Heart left ventricle (tissue), 16 donors: ENCODE measurements at places on chromosomes 5 and 9. TPM values are rescaled to one million over a fixed set of nuclear protein-coding genes. Genes with fewer than 3 reads are reported as not detected.

GRCh38 chr9:133370685-133371084 lies 5.2 kb downstream of the SURF4 start:
- peaks cover 47% of the 10 kb centered on the region for H3K4me1 ChIP-seq
- H3K4me3 ChIP-seq = no peak overlapping the region
- no peak overlapping the region for H3K27ac ChIP-seq
- peaks cover 33% of the 10 kb centered on the region for H3K36me3 ChIP-seq

DNA sequence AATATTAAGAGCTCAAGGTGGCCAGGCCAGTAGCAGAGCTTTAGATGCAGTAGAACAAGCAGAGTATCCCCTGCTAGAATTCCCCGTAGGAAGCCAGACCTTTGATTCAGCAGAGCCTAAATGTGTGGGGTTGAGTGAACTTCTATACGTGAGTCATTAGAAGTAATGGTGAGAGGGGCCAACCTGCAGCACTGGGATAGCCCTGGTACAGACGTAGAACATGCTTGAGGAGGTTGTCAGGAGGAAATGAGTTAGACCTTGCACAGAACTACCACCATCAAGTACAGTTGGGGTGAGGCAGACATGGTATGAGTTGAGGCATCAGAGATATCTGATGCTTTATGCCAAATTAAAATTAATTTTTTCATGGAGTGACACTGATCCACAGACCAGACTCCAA lies 42.0 kb downstream of the PDCD1LG2 start:
- no peaks in the 10 kb centered on the region for H3K36me3 ChIP-seq
- H3K27me3 ChIP-seq = no peaks in the 10 kb centered on the region
- H3K4me1 ChIP-seq = peaks cover 2% of the 10 kb centered on the region
- no peak overlapping the region for H3K27ac ChIP-seq
- H3K4me3 ChIP-seq = no peak overlapping the region

GRCh38 chr9:135971892-135972291 lies 10.7 kb upstream of the UBAC1 start:
- no peak for DNase-seq
- no peak overlapping the region for H3K27ac ChIP-seq
- no peak overlapping the region for H3K4me3 ChIP-seq
- H3K36me3 ChIP-seq = no peaks in the 10 kb centered on the region
- H3K4me1 ChIP-seq = peaks cover 27% of the 10 kb centered on the region
- no peaks in the 10 kb centered on the region for H3K27me3 ChIP-seq

DNA sequence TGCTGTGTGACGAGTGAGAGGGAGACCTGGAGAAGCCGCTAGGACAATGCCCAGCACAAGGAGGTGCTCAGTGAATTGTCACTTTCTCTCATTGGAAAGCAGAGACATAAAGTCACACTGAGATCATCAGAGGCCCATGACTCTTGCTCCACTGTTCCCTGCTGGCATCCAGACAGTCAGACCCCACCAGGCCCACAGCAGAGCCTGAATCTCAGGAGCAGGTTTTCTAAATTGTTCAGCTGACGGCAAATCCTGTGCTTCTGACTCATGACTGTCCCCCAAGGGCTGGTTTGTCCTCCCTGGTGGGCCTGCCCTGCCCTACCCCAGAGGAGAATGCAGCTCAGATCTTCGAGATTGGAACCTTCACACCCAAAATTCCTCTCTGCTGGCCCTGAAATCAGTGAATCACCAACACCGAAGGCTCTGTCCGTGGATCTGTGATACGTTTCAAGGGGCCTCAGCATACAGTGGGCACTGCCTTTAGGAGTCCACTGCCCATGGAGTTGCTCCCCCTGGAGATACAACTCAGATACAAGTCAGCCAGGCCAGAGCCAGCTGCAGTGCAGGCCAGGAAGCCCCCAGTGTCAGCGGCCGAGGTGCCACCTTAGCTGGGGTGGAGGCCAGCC lies 2.7 kb downstream of the PTGES start:
- H3K4me1 ChIP-seq = peaks cover 21% of the 10 kb centered on the region
- no peak overlapping the region for H3K4me3 ChIP-seq
- DNase-seq = no peak

DNA sequence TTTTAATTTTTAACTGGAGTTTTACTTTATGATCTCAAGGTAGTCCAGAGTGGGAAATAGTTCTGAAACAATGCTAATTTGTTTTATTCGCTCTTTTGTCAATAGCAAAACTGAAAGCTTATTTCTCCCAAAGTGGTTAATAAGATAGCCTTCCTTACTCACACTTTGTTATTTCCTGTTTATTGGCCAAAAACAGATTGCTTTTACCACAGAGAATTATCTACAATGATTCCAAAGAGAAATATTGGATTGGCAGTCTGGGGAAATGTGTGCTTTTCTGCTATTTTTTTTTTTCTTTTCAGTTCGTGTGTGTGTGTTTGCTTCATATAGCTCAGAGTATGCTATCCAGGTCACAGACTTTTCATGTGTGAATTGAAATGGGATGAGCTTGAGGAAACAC lies 756.7 kb upstream of the RGMB start:
- H3K4me3 ChIP-seq = no peak overlapping the region
- no peaks in the 10 kb centered on the region for H3K27me3 ChIP-seq
- no peak overlapping the region for H3K27ac ChIP-seq
- no peak for DNase-seq
- no peaks in the 10 kb centered on the region for H3K36me3 ChIP-seq

DNA sequence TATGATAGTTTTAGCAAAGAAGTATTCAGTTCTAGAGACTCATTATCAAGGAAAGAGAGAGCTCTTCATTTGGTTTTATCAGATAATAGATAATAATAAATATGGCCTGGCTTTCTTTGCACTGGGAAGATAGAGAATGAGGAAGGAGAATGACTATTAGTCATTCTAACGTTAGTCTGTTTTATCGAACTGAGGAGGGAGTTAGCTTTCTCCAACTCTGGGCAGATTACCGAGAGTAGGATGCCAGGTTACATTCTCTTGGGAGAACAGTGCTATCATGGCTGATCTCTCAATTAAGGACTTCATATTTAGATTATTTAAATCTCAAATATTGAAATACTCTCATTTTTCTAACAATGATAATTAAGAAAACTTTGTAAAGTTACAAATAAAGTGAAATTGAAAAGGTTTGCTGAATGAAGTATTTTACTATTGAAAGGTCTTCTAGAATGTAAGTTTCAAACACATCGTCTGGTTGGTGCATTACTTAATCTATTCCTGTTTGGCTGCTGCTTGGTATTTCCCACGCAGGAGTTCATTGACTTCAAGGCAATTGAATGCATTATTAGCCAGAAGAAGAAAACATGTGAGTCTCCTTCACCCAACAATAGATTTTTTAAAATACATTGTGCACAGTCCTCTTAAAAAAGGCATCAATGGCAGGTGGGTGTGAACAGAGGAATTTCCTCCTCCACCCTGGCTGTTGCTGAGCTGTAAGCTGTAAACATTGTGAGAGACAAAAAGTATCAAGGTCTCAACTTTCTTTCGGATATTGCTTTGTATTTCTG lies 140.8 kb downstream of the C9orf152 start:
- H3K36me3 ChIP-seq = no peaks in the 10 kb centered on the region
- H3K27me3 ChIP-seq = no peaks in the 10 kb centered on the region
- H3K4me1 ChIP-seq = peaks cover 77% of the 10 kb centered on the region
- no peak overlapping the region for H3K27ac ChIP-seq
- DNase-seq = no peak

GRCh38 chr9:118643118-118643517 lies 726.1 kb downstream of the BRINP1 start:
- H3K4me3 ChIP-seq = no peak overlapping the region
- H3K27me3 ChIP-seq = no peaks in the 10 kb centered on the region
- DNase-seq = no peak
- H3K27ac ChIP-seq = no peak overlapping the region
- no peaks in the 10 kb centered on the region for H3K36me3 ChIP-seq

GRCh38 chr5:112097768-112098167 lies 321.3 kb downstream of the EPB41L4A start:
- no peaks in the 10 kb centered on the region for H3K4me1 ChIP-seq
- H3K27ac ChIP-seq = no peak overlapping the region
- H3K4me3 ChIP-seq = no peak overlapping the region
- no peak for DNase-seq
- H3K27me3 ChIP-seq = no peaks in the 10 kb centered on the region
- no peaks in the 10 kb centered on the region for H3K36me3 ChIP-seq

- no peak overlapping the region for H3K27ac ChIP-seq
- DNase-seq = no peak
- no peaks in the 10 kb centered on the region for H3K27me3 ChIP-seq
- H3K36me3 ChIP-seq = peaks cover 8% of the 10 kb centered on the region
These were observed 13.0 kb downstream of the SNX24 start for GRCh38 chr5:122858451-122858850.

GRCh38 chr5:20555034-20555433 lies 567.0 kb upstream of the CDH18 start:
- no peak for DNase-seq
- no peaks in the 10 kb centered on the region for H3K36me3 ChIP-seq
- H3K4me1 ChIP-seq = no peaks in the 10 kb centered on the region

- H3K27ac ChIP-seq = no peak overlapping the region
- DNase-seq = no peak
- no peaks in the 10 kb centered on the region for H3K36me3 ChIP-seq
- no peak overlapping the region for H3K4me3 ChIP-seq
- H3K4me1 ChIP-seq = no peaks in the 10 kb centered on the region
These were observed 56.7 kb upstream of the NAA35 start for GRCh38 chr9:85884256-85884655.

- no peaks in the 10 kb centered on the region for H3K27me3 ChIP-seq
- no peaks in the 10 kb centered on the region for H3K36me3 ChIP-seq
- H3K4me3 ChIP-seq = no peak overlapping the region
- H3K27ac ChIP-seq = no peak overlapping the region
These were observed 80.3 kb upstream of the FST start for GRCh38 chr5:53399926-53400697.

DNA sequence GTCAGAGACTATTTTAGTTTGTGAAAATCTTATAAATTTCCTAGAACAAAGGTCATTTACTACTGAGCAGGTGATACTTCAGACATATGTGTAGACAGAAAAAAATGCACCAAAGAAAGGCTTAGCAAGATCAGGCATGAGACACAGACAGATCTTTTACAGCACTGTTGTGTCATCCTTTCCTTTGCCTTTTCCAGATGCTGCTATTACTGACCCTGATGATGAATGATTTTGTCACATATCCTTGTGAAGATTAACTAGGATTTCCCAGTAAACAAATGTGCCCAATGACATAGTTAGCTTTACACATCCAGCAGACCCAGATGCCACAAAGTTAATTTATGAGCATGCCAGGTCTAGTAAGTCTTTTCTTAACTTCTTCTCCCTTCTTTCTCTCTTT lies 68.2 kb downstream of the DMRTA1 start:
- H3K4me3 ChIP-seq = no peak overlapping the region
- DNase-seq = no peak
- H3K27ac ChIP-seq = no peak overlapping the region
- H3K27me3 ChIP-seq = no peaks in the 10 kb centered on the region

DNA sequence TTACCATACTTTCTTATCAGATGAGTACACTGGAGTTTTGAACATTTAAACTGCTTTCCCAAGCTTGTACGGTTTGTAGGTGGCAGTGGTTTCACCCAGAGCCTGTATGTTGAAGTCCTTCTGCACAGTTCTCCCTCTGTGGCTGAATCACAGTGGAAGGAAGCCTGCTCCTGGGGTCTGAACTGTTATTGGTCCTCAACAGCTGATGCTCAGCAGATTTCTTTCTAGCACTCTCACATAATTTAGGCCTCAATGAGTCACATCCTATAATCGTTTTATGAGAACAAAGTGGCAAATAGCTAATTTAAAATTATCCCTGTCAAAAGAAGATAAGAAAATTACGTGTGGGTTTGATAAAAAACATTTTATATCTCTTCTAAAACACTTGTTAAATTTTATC lies 229.7 kb downstream of the TLE4 start:
- H3K4me1 ChIP-seq = no peaks in the 10 kb centered on the region
- H3K4me3 ChIP-seq = no peak overlapping the region
- DNase-seq = no peak
- H3K27me3 ChIP-seq = no peaks in the 10 kb centered on the region
- no peak overlapping the region for H3K27ac ChIP-seq
- H3K36me3 ChIP-seq = no peaks in the 10 kb centered on the region

The COL15A1 gene
- total RNA-seq = 24.1 TPM

The CXCL14 gene
- total RNA-seq = 2.0 TPM

The HAVCR2 gene
- 1.7 TPM for total RNA-seq

The NFX1 gene
- total RNA-seq = 36.1 TPM

The ADAMTS2 gene
- total RNA-seq = 1.1 TPM

The CIZ1 gene
- 53.1 TPM for total RNA-seq

The DIRAS2 gene
- total RNA-seq = not detected

The CD72 gene
- not detected for total RNA-seq

The CAVIN4 gene
- 133 TPM for total RNA-seq

The SV2C gene
- total RNA-seq = not detected
